Large intestine (tissue), 12 donors: ENCODE measurements at places on chromosomes 4 and X. TPM values are rescaled to one million over a fixed set of nuclear protein-coding genes. Genes with fewer than 3 reads are reported as not detected.

The SLC26A1 gene
- 10.1 TPM for polyA plus RNA-seq

The TIGD4 gene
- 3.0 TPM for polyA plus RNA-seq

DNA sequence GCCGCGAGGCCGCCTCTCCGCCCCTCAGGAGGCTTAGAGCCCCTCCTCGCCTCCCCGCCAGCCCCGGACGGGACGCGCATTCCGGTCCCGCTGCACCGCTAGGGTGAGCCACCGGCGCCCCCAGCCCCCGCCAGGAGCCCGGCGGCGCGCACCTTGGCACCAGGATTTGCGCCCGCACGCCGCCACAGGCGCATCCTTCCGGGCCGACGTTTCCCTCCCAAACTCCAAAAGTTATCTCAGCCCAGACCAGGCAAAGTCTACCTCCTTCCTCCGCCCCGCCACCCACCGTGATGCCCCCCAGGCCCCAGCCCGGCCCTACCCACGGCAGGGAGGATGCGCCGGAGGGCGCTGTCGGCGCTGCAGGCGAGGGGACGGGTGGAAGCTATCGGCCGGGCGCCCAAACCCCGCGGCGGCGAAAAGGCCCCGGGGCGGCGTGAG lies 538 bp downstream of the SCML2 start:
- no peak for DNase-seq

GRCh38 chrX:75118296-75118695 lies 37.8 kb downstream of the ABCB7 start:
- DNase-seq = no peak

- DNase-seq = peak; percentile 75
These were observed 778 bp downstream of the CASP3 start for GRCh38 chr4:184648313-184649025.

DNA sequence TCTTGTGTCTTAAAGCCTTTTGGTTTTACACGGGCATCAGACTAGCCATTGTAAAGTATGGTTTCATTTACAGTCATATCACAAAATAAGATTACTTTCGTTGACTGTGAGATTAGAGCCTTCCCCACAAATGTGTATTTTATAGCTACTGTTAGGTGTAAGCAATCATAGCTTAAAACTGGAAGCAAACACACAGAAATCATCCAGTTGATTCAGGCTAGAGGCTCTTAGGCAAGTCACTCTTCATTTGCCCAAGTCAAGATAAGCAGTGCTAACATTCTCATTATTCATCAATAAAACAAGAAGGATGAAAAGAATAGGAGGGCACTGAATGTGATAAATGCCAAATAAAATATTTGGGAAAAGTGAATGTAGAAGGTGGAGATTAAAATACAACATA lies 448.7 kb upstream of the FAM241A start:
- DNase-seq = no peak

DNA sequence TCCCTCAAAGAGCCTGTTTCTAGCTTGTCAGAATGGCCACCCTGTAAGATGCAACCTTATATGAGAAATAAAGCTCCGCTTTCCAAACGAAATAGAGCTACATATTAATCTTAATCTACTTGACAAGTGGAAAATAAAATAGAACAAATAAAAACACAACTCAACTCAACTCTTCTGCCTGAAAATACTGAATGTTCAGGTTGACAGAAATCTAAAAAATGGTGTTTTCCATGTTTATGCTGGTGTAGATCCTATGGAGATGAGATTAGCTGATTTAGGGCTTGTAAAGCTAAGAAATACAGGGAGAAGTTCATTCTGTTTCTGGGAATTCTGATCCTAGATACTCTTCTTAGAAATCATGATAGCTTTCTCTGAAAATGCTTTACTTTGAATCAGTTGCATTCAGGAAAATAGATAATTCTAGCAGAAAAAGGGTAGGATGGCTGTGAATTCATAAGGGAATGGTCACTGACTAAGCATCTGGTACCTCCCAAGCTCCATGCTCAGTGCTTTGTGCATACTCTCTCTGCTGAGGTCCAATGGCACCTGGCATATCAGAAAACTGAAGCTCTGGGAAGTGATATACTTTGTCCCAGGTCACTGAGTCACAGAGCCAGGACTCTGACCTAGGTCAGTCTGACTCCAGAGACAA lies 89.2 kb upstream of the EXOC1L start:
- peak; percentile 5 for DNase-seq

DNA sequence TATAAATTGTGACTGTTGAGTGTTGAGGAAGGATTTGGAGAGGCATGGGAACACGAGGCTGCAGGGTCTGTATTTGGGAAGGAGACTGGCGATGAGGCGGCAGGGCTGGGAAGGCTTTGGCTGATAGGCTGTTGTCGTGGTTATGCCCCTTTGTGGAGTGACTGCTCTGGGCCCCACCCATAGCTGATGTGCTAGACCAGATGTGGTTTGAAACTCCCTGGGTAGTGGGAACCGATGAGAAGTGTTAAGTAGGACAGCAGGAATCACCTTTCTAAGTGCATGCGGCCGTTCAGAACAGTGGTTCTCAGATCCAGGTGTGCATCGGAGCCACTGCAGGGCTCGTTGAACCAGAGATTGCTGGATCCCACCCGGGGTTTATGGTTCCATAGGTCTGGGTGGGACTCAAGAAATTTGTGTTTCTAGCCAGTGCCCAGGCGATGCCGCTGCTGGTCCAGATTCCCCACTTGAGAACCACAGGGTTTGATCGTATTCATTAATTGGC lies 42.3 kb downstream of the TBC1D14 start:
- DNase-seq = no peak
